ENCODE measurements at places on chromosomes 12 and 14.

- peak; percentile 94 for DNase-seq
Observed at GRCh38 chr14:36807727-36808126, 146.1 kb downstream of the PAX9 start.

DNA sequence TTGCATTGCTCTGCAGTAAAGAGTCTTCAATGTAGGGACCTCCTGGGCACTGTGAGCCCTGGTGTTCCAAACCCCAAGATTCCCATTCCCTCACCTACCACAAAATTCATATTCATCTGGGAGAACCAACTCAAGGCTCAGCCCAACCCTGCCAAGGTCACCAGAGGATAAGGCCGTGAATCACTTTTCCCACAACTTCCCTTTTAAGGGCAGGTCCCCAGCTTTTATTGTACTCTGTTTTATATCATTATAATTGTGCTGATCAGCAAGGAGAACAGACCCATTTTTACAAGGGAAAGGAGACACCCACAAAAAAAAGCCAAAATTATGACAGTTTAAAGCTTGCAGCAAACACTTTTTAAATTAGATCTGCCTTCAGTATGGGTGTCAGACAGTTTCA, 363.0 kb upstream of the FKBP4 start:
- DNase-seq = no peak

GRCh38 chr14:68727315-68728047, 65.4 kb downstream of the ZFP36L1 start:
- no peak for DNase-seq

GRCh38 chr12:62799126-62799736, 135.7 kb downstream of the PPM1H start:
- peak; percentile 70 for DNase-seq

DNA sequence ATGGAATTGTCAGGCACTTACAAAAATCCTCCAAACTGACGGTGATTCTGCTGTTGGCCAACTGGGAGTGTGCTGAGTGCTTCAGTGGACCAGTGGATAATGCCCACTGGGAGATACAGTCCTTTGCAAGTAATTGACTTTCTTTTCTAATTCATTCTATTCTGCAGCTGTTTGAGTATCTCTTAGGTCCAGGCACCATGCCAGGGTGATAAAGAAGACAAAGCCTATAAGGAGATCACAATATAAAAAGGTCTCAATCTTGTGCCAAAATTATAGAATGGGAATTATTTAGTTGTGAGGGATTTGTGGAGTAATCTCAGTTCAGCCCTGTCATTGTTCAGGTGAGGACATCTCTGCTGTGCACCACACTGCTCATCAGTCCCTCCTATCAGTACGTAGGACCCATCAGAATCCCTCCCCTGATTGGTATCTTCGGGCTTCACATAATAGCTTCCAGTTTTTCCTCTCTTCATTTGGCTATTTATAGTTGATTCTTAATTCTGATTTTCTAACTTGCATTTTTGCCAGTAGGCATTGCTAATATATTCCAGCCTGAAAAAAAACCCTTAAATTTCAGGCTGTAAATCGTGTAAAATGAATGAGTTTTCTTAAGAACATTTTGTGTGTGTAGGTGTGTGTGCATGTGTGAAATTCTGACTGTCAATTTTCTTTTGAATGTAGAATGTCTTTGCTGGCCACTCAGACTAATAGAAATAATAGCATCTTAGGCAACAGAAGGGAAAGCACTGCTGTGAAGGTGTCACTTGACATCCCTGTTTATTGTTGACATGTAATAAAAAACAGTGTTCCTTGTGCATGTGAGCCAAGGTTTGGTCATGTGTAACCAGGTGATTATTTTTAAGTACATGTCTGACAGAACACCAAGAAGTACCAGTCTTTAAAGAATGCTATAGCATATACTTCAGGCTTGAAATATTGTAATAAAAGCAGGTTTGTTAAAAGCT, 457.6 kb upstream of the RGS6 start:
- DNase-seq = peak; percentile 85

- DNase-seq = no peak
Observed at GRCh38 chr14:106788534-106788933, 1262.2 kb downstream of the TMEM121 start.

DNA sequence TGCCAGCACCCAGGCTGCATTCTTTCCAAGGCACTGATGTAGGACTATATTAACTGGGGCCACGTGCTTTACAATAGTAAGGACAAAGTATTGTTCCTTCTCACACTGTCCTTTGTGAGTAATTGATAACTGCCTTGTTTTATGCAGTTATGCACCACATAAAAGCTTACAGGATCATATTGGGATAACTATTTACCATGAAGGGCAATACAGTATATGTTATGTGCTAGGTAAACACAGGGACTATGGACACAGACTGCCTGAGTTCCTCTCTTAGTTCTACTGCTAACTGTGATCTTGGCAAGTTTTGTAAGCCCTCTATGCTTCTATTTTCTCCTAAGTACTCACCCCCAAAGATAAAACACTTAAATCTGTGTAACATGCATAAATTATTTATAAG, 183.7 kb downstream of the NOVA1 start:
- DNase-seq = no peak

DNA sequence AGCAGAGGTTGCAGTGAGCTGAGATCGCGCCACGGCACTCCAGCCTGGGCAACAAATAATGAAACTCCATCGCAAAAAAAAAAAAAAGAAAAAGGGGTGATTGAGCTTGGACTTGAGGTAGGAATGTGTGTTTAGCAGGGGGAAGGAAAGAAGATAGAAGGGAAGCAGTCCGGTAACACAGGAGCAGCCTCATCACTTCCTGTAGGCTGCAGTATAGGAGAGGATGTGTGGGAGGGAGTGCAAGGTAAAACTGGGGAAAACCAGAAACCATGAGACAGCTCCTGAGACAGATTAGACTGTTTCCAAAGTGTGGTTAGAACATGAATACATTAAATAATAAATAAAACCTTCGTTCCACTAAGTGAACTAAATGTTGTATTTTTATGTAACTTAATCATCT, 49.2 kb downstream of the FGD4 start:
- DNase-seq = no peak

GRCh38 chr12:108547686-108548085, 13.3 kb downstream of the SART3 start:
- DNase-seq = no peak

GRCh38 chr12:26003065-26003464, 44.6 kb downstream of the RASSF8 start:
- DNase-seq = no peak

- DNase-seq = no peak
Observed at GRCh38 chr14:105479431-105480158, 5.0 kb downstream of the CRIP2 start.

GRCh38 chr12:15256761-15257160, 35.5 kb upstream of the RERG start:
- no peak for DNase-seq

- DNase-seq = peak; percentile 43
Observed at GRCh38 chr14:23183479-23183878, at the start of gene SLC7A8. Gene SLC7A8 (minus strand): TSS chr14:23183660. CDS start chr14:23182914, 746 bp downstream.

GRCh38 chr12:109739747-109740693, 26.4 kb downstream of the FAM222A start:
- DNase-seq = no peak

- no peak for DNase-seq
Observed at GRCh38 chr12:11652351-11653040, 3.0 kb downstream of the ETV6 start.

GRCh38 chr14:94164685-94165431, 9.3 kb upstream of the PPP4R4 start:
- no peak for DNase-seq

DNA sequence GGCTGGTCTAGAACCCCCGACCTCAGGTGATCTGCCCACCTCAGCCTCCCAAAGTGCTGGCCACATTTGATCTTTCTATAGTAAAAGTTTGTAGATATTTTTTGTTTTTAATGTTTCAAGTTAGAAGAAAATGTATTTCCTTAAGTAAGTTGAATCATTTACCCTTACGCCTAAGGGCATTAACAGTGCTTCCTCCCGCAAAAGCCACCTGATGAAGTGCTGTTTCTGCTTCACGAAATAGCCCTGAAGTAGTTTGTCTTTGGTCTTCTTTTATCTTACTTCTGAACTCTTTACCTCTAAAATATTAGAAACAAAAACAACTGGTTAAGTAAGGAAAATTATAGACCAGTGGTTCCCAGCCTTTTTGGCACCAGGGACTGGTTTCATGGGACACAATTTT, 22.7 kb downstream of the PAWR start:
- no peak for DNase-seq

GRCh38 chr14:25032092-25032784, 17.7 kb downstream of the STXBP6 start:
- no peak for DNase-seq

- DNase-seq = no peak
Observed at GRCh38 chr12:47079981-47080724, 394 bp upstream of the AMIGO2 start.

GRCh38 chr12:123512838-123513665, 20.5 kb downstream of the RILPL1 start:
- no peak for DNase-seq

GRCh38 chr14:99667821-99668220, 16.3 kb upstream of the CYP46A1 start:
- no peak for DNase-seq

GRCh38 chr12:111643427-111643826, 42.3 kb downstream of the BRAP start:
- DNase-seq = no peak

DNA sequence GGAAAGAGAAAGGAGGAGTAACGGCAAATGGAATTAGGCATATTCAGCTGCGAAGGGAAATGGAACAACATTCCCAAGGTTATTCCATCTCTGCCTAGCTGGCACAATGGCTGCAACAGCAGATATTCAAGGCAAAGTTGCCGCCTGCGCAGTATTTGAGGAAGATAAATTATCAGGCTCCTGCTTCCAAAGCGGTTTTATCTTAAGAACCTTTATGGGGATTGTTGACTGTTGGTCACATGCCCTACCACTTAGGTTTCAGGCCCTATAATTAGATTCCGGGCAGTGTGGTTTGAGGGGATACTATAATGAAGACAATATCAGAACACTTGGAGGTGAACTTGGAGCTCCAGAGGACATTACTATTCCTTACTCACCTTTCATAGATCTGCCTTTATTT, 99.7 kb downstream of the FGD4 start:
- no peak for DNase-seq

- no peak for DNase-seq
Observed at GRCh38 chr12:94273272-94273671, 124.9 kb downstream of the PLXNC1 start.

- DNase-seq = peak; percentile 47
Observed at GRCh38 chr12:115584156-115584555, 693.3 kb downstream of the MED13L start.

- DNase-seq = no peak
Observed at GRCh38 chr12:120761519-120761934, 35.9 kb downstream of the ACADS start.

DNA sequence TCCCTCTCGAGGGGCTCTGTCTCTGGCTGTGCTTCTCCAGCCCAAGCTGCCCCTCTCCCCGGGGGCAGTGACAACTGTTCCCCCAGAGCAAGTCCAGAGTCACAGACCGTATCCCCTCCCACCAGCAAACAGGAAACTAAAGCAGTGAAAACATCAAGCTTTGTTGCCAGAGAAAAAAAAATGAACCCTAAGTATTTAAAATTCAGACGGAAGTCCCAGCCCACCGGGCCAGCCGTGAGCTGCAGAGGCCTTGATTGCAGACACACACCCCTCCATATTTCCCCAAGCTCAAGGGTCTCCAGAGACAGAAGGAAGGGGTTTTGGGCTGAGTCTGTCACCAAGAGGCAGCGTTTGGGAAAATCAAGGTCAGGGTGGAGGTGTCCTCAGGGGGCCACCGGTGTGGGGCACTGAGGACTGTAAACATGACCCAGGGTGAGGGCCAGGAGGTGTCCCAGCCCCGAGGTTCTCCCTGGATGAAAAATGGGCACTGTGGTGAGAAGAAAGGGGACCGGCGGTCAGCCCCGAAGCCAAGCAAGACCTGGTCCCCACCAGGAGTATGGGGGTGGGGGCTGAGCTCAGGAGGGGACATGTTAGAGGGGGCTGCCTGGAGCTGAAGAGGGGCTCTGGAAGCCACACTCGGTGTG, 7.7 kb downstream of the PHETA1 start:
- no peak for DNase-seq

DNA sequence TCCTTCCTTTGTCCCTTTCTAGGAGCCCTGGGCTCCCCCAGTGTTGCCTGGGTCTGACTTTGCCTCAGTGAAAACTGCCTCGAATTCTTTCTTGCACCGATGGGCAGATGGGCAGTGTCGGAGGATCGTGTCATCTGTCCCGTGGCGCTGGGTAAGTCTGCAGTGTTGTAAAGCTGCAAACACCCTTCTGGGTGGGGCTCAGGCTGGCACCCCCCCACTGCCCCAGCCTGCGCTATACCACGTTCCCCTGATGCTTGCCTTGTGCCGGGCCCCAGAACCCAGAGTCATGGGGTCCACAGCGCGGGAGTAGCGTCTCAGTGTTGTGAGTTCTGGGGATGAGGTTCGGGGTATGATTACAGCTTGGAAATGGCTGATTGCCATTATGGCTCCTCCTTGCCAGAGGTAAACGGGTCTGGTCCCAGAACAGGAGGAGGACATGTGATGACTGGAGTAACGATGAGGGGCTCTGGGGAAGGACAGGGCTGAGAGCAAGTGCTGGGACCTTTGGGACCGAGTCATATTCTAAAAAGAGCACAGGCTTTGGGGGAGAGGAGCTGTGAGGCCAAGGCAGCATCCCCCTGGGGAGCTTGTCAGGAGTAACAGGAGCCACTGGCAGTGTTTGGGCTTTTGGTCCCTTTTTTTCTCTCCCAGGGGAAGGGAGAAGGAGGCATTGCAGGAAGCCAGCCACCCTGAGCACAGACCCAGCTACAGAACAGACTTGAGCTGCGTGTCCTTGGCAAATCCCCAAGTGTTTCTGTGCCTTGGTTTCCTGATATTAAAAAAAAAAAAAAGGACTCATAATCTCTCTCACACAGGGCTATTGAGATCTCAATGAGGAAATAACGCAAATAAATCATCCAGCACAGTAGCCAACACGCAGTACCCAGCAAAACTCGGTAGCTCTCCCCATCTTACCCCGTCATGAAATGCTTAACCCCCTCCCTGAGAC, 4.3 kb downstream of the RTL1 start:
- no peak for DNase-seq

Measured in NCI-H1105 (cell line).